ENCODE measurements at places on chromosomes 4 and X.

DNA sequence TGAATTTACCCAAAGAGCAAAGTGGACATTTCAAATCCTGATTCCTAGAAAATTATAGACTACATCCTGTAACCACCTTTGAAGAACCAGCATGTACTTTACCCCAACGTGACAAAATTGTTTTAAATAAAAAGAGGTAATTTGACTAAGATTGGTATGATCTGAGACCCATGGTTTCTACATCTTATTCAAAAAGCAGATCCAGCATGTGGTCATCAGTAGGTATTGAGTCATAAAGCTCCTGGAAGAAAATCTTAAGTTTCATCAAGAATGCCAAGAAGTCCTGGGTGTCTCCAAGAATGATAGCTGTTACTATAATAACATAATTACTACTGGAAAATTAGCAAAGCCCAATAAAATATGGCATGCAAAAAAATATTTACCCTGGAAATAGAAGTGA, 61.8 kb downstream of the NFKB1 start:
- DNase-seq = no peak

GRCh38 chr4:83932750-83933391, 397.0 kb downstream of the GPAT3 start:
- DNase-seq = no peak

GRCh38 chr4:152278505-152279233, 257.2 kb downstream of the FBXW7 start:
- no peak for DNase-seq

- no peak for DNase-seq
Measured at GRCh38 chrX:33726281-33727160, 405.6 kb downstream of the FAM47A start.

- no peak for DNase-seq
Measured at GRCh38 chrX:40078489-40079227, 19.1 kb downstream of the BCOR start.

DNA sequence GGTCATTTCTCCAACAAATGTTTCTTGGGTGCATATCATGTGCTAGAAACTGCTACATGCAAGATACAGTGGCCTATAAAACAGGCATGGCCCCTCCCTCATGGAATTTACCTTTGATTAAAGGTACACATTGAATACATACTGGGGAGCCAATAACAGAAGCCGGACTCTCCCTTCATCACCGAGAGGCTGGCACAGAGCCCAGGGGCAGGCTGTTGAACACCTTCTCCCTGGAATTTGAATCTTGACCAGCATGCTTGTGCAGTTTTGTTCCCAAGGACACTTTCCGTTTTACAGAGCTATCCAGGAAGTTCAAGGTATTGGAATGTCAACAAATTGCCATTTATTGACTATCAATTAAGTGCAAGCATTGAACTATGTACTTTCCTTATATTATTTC, 33.2 kb downstream of the PPARGC1A start:
- no peak for DNase-seq

- no peak for DNase-seq
Measured at GRCh38 chr4:55125087-55125721, at the start of gene KDR. Gene KDR, minus strand, starts transcription at chr4:55125595. Its CDS starts 302 bp downstream, at chr4:55125293.

- DNase-seq = no peak
Measured at GRCh38 chr4:10299601-10300000, 157.6 kb downstream of the ZNF518B start.

- DNase-seq = no peak
Measured at GRCh38 chr4:19807505-19807904, 444.2 kb upstream of the SLIT2 start.

DNA sequence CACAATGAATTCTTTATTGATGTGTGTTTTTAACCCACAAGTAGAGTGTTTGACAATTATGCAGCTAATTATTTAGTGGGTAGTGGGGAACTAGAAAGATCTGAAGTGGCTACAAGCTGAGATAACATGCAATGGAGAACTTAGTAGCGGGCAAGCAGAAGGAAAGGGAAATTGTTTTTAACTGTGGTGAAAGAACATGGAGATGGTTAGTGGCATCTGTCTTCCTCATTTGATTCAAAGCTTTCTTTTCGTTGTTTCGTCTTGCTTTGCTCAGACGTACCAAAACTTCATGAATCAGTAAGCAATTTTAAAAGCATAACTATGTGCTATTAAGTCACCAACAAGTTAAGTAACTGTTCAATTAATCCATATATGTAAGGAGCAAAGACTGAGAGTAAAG, 169.9 kb downstream of the BANK1 start:
- no peak for DNase-seq

- DNase-seq = no peak
Measured at GRCh38 chr4:66197451-66197850, 527.2 kb upstream of the EPHA5 start.

DNA sequence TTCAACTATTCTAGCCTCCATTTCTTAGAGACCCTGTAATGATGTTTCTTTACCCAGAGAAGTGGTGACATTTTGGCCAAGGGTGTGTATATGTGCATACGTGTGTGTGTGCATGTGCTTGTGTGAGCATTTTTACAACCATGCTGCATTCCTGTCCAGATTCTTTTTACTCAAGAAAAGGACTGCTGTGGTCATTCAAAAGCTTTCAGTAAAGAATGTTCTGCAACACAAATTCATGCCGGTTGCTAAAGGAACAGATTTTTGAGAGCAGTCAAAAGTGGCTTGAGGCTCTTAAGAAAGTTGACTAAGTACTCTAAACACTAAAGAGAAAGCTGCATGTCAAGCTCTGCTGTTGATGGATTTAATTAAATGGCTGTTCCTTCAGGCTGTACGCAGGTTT, 65.0 kb upstream of the FMR1 start:
- no peak for DNase-seq

GRCh38 chr4:168319486-168320019, 1.0 kb upstream of the DDX60 start:
- DNase-seq = no peak

- DNase-seq = no peak
Measured at GRCh38 chrX:17464194-17464593, 89.2 kb downstream of the NHS start.

- no peak for DNase-seq
Measured at GRCh38 chrX:997631-998137, 214.8 kb downstream of the CRLF2 start.
